CD4-positive, alpha-beta memory T cell (primary cell): ENCODE measurements at places on chromosomes 3 and 15. TPM values are rescaled to one million over a fixed set of nuclear protein-coding genes. Genes with fewer than 3 reads are reported as not detected.

- H3K4me1 ChIP-seq, result no peaks in the 10 kb centered on the region
- H3K4me3 ChIP-seq, result no peak overlapping the region
- no peaks in the 10 kb centered on the region for H3K27me3 ChIP-seq
- no peak for DNase-seq
Observed at GRCh38 chr3:131847966-131848510, 186.8 kb downstream of the CPNE4 start.

GRCh38 chr3:42371776-42372175 is 38.6 kb downstream of the LYZL4 start:
- H3K4me1 ChIP-seq, result no peaks in the 10 kb centered on the region
- H3K4me3 ChIP-seq, result no peak overlapping the region
- no peaks in the 10 kb centered on the region for H3K36me3 ChIP-seq
- no peak for DNase-seq
- H3K27ac ChIP-seq, result no peak overlapping the region

GRCh38 chr3:124592658-124593441 is 137.4 kb upstream of the UMPS start:
- no peaks in the 10 kb centered on the region for H3K4me1 ChIP-seq
- H3K4me3 ChIP-seq, result no peak overlapping the region
- H3K36me3 ChIP-seq, result no peaks in the 10 kb centered on the region
- no peaks in the 10 kb centered on the region for H3K27me3 ChIP-seq
- no peak for DNase-seq

GRCh38 chr15:40354408-40355171 is 3.4 kb upstream of the DISP2 start:
- H3K36me3 ChIP-seq, result no peaks in the 10 kb centered on the region
- H3K4me3 ChIP-seq, result no peak overlapping the region
- DNase-seq, result no peak
- H3K27me3 ChIP-seq, result no peaks in the 10 kb centered on the region
- H3K27ac ChIP-seq, result no peak overlapping the region

Gene P2RY12
- total RNA-seq, result not detected

Gene PP2D1
- not detected for total RNA-seq
